ENCODE measurements at places on chromosomes 13 and 19.
A peak's percentile ranks its signal among the peaks of the same experiment; 100 is the strongest.

- DNase-seq: peak; percentile 32
These were observed 799.2 kb downstream of the GPC5 start for GRCh38 chr13:92197669-92198068.

DNA sequence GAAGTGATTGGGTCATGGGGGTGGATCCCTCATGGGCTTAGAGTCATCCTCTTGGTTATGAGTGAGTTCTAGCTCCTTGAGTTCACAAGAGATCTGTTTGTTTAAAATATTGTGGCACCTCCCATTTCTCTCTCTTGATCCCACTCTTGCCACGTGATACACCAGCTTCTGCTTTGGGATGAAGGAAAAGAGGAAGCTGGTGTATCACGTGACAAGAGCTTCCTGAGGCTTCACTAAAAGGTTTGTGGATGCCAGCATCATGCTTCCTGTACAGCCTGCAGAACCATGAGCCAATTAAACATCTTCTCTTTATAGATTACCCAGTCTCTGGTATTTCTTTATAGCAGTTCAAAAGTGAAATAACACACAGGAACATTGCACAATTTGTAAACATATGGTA is 352.5 kb upstream of the ATXN8OS start:
- no peak for DNase-seq

DNA sequence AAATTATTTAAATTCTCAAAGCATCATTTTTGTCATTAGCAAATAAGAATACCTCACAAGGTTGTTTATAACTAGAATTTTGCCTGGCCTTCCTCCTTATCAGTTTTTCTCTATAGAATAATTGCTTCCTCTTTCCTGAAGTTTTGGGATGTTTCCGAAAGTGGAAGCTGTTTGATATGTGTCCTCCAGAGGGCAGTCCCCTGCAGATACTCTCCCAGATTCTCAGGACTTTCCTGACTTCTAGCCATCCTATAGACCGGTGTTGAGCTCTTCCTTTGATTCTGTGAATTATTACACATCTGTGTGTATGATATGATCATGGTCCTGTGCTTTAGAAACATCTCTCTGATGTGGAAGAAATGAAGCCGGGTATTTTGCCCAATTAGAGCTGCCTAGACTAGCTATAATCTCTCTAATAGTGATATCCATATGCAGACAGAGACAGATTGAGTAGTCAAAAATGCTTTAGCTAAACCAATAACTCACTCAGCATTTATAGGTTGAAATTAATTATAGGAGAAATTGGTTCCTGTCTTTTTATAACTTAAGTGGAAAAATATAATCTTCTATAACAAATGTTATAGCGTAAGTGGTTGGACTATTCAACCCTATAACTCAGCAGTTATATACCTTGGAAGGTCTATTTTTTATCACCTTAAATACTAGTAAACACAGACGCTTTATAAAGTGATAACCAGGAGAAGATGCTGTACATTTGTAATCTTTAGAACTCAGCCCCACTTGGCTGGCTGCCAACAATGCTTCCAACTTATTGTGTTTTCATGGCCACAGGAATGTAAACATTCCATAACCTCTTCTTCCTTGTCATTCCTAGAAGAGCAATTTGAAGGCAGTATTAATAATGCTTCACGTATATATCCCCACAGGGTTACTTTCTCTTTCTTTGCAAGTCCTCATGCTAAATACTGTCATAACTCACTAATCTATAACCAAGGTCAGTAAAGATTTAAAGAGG is 201.0 kb upstream of the RXFP2 start:
- peak; percentile 42 for DNase-seq

- DNase-seq: no peak
These were observed 185.3 kb upstream of the EDNRB start for GRCh38 chr13:78103936-78104335.

GRCh38 chr13:95181586-95181985 is 119.7 kb downstream of the ABCC4 start:
- no peak for DNase-seq

- peak; percentile 66 for DNase-seq
These were observed 62.6 kb downstream of the KDM4B start for GRCh38 chr19:5031231-5032100.

GRCh38 chr13:33194820-33195692 is 90.5 kb downstream of the STARD13 start:
- DNase-seq: peak; percentile 97

GRCh38 chr13:90618133-90618532 is 729.4 kb upstream of the MIR17HG start:
- DNase-seq: no peak

GRCh38 chr13:67152085-67152484 is 78.1 kb downstream of the PCDH9 start:
- no peak for DNase-seq

DNA sequence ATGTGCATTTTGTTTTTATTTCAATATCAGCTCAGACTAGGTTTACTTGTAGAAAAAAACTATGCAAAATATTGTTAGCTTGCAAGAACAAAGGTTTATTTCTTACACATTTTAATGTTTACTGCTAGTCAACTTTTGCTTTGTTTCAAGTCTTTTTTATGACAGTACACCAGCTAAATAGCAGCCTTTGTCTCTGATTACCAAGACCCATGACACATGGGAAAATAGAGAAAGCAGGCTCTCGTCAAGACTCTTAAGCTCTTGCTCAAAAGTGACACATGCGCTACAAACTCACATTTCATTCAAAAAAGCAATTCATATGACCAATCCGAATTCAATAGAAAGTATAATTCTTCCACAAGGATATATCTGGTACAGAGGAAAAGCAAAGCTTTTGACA is 642.3 kb upstream of the SLITRK1 start:
- DNase-seq: no peak

DNA sequence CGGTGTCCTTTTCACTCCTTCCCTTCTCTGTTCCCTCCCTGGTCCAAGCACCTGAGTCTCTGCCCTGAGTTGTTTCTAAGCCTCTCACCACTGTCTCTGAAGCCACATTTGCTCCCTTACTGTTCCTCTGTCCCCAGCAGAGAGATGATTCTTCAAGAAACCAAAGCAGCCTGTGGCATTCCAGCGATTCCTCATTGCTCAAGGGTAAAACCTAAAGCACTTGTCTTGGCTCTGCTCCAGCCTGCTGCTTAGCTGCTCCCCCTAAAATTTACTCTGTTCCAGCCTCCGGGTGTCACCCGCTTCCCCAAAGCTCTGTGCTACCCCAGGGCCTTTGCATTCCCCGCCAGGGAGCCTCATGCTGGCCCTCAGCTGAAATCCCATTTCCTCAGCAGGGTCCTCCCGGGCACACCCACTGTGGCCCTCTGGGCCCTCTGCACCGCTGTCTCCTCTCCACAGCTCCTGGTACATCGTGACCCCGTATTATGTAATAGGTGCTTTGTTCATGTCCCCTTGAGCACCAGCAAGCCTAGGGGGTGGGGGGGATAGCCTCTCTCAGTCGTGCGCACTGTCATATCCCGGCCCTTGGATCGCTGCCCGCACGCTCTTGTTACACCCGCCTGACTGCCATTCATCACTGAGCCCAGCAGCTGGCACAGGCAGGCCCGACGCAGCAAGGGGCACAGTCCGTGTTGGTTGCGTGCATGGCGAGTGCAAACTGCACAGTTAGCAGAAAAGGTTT is 15.8 kb downstream of the TECR start:
- no peak for DNase-seq
